Liver (tissue), 10 donors: ENCODE measurements at places on chromosomes 16 and 17. TPM values are rescaled to one million over a fixed set of nuclear protein-coding genes. Genes with fewer than 3 reads are reported as not detected.

The VPS25 gene
- total RNA-seq = 40.9 TPM

DNA sequence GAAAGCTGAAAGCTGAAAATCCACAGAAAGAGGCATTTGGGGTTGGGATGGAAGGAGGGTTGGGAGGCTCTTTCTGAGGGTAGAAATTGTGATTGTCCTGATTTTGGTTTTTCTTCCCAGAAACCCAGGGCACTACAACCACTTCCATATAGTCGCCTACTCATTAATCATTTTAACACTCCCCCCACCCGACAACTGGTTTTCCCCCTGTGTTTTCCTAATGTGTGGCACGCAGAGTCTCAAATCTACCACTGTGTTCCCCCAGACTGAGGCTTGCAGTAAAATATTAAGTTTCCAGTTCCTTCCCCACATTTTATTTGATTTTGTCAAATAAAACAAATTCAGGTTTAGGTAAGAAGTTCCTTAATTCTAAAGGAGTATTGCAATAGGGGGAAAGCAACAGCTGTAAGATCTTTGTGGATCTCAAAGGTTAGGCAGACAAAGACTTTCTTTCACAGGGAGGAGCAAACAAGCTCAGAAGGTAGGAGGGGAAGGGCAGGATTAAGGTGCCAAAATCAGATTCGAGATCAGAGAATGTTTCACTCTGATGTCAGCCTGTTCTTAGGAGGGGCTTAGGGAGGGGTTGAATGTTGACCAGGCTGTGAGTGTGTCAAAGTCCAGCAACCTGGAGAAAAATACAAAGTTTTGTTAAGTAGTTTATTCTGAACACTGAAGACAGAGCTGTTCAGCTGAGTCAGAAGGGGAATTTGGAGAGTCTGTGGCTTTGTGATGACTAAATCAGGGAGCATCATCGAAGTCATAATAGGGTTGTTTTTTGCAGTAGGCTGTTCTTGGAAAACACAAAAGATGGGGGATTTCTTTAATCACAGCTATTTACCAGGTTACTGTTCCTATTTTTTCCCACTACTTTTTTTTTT lies 3.6 kb downstream of the ZNF267 start:
- DNase-seq = no peak
- peaks cover 6% of the 10 kb centered on the region for H3K4me1 ChIP-seq
- H3K27ac ChIP-seq = peak overlapping the region; percentile 23
- peaks cover 4% of the 10 kb centered on the region for H3K36me3 ChIP-seq

The KCNJ18 gene
- total RNA-seq = not detected

The ARL5C gene
- total RNA-seq = not detected

The GSG1L gene
- total RNA-seq = not detected

DNA sequence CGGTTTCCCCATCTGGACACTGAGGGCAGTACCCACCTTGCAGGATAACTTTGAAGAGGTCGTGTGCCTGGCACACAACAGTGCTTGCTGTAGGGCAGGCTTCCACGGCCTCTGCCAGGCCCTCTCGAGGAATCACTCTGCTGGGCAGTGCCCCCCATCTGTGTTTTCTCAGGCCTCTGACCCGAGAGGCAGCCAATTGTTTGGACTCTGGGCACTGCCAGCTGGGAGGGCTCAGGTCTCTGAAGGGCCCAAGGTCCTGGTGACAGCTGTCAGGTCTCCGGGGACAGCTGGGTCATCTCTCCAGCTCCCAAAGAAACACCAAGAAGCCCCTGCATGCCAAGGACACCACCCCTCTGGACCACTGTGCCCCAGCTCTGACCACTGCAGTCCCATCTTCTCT lies 1.0 kb upstream of the RAB26 start:
- H3K27ac ChIP-seq = peak overlapping the region; percentile 90
- no peaks in the 10 kb centered on the region for H3K27me3 ChIP-seq
- no peak overlapping the region for H3K4me3 ChIP-seq
- H3K36me3 ChIP-seq = peaks cover 5% of the 10 kb centered on the region
- DNase-seq = no peak

DNA sequence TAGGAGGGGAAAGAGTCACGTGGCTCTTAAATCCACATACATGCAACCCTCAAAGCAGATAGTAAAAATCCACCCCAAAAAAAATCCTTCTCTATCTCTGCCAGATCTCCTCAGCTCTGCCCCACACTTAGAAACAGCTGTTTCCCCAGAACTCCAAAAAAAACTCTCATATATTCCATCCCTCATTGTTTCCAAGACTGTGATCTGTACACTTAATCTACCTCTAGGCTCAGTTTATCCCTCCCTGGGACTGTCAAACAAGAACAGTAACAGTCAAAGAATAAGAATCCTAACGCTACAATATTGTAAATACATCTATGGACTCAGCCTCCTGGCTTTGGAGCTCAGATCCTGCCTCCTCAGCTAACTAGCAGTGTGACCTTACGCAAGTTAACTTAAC lies 11.6 kb downstream of the CUEDC1 start:
- peaks cover 4% of the 10 kb centered on the region for H3K4me1 ChIP-seq
- no peaks in the 10 kb centered on the region for H3K36me3 ChIP-seq
- H3K27me3 ChIP-seq = no peaks in the 10 kb centered on the region
- H3K4me3 ChIP-seq = no peak overlapping the region

DNA sequence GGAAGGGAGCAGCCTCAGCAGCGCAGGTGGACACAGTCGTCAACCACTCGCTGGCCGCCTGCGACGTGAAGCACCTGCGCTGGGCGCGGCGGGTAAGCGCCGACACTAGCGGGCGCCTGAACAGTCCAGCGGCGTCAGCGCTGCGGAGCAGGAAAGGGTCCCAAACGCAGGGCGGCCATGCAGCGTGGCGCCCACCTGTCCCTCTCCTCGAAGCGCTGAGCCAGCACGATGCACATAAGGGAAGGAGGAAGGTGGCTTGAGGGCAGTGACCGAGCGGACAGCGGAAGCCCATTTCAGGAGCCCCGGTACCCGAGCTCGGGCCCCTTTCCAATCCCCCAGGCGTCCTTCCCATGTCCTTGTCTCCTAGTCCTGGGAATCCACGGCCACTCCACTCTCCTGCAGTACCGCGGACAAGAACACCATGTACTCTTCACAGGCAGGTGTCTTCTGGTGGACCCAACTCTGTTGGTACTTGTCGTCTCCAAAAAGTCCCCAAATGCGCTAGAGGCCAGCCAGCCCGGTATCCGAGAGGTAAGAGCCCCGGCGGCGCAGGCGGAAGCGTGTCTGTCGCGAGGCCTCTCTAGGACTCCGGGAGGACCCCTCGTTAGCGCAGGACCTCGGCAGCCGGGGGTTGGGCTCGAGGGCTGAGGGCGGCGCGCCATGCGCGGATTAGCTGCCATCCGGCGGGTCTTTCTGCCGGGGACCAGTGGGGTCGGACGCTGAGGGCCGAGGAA lies 14.4 kb downstream of the ZNF232 start:
- no peaks in the 10 kb centered on the region for H3K27me3 ChIP-seq
- no peaks in the 10 kb centered on the region for H3K36me3 ChIP-seq
- no peaks in the 10 kb centered on the region for H3K4me1 ChIP-seq
- peak overlapping the region; percentile 46 for H3K4me3 ChIP-seq
- no peak for DNase-seq

The KRT23 gene
- total RNA-seq = 1.3 TPM

- no peak overlapping the region for H3K27ac ChIP-seq
- H3K4me1 ChIP-seq = no peaks in the 10 kb centered on the region
- H3K36me3 ChIP-seq = no peaks in the 10 kb centered on the region
Measured at GRCh38 chr17:20983359-20983637, 59.5 kb downstream of the USP22 start.

The NUDT21 gene
- total RNA-seq = 43.9 TPM

GRCh38 chr16:65213866-65214595 lies 92.2 kb upstream of the CDH11 start:
- no peaks in the 10 kb centered on the region for H3K4me1 ChIP-seq
- H3K27me3 ChIP-seq = no peaks in the 10 kb centered on the region
- no peaks in the 10 kb centered on the region for H3K36me3 ChIP-seq
- H3K27ac ChIP-seq = no peak overlapping the region
- DNase-seq = no peak
- no peak overlapping the region for H3K4me3 ChIP-seq

GRCh38 chr16:83258366-83258928 lies 549.3 kb upstream of the HSBP1 start:
- no peak overlapping the region for H3K4me3 ChIP-seq
- no peak for DNase-seq
- no peaks in the 10 kb centered on the region for H3K27me3 ChIP-seq
- no peak overlapping the region for H3K27ac ChIP-seq
- H3K4me1 ChIP-seq = no peaks in the 10 kb centered on the region

The TAT gene
- total RNA-seq = 10.6 TPM

DNA sequence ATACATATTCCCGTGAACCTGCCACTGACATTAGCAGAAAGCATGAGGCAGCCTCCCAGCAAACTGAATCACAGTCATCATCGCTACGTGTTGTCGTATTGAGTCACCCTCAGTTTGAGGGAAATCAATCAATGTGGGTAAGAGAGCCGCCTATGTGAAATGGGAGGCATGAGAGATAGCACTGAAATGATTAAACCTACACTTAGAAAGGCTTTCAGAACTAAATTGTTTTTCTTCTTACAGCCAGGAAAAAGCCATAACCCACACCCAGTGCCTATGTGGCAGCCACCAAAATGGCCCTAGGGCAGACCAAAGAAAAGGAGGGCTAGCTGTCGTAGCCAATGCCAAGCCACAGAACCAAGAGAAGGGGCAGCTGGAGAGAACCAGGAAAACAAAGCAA lies 90.5 kb downstream of the ADAMTS18 start:
- H3K4me1 ChIP-seq = no peaks in the 10 kb centered on the region
- no peak overlapping the region for H3K27ac ChIP-seq
- no peak for DNase-seq
- H3K36me3 ChIP-seq = no peaks in the 10 kb centered on the region

DNA sequence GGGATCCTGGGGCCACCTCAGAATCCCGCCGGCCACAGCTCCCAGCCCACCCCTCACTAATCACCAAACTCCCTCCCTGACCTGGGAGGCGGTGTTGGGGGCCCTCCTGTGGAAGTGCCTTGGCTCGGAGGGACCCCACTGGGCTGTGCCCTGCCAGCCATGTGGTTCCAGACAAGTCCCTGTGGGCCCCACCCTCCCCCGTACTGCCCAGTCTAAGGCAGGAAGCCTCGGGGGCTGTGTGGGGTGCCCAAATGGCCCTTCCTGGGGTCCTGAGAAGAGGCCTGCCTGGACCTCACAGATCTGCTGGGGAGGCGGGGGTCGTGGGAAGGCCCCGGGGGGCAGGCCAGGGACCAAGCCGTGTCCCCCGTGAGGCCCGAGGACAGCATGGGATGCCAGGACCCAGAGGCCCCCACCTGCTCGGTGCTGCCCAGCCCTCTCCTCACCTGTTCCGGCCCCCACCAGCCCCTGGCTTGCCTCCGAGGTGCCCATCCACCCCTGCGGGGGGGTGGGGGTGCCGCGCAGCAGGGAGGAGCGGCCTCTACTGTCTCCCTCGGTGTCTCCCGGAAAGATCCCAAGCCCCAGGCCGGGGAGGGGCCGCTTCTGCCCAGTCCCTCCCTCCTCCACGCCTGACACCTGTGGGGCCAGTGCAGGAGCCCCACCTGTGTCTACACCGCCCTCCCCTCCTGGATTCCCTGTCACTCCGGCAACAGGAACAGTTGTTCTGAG lies 9.3 kb upstream of the KREMEN2 start:
- no peak overlapping the region for H3K27ac ChIP-seq
- H3K36me3 ChIP-seq = no peaks in the 10 kb centered on the region
- no peaks in the 10 kb centered on the region for H3K27me3 ChIP-seq
- H3K4me1 ChIP-seq = no peaks in the 10 kb centered on the region
- no peak for DNase-seq

The PRR29 gene
- total RNA-seq = 0.14 TPM

DNA sequence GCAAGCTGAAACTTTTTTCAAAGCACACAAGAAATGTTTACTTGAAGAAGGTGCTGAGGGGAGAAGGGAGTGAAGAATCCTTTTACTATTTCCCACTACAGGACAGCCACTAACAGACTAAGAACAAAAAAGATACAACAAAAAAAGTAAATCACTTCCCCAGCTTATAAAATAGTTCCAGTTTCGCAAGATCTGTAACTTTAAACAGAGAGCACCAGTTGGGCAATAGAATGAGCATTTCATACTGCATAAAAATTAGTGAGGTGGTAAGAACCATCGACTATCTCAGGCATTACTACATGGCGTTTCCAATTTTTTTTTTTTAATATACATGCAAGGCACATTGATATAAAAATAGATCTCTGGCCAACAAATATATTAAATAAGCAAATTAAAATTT lies 11.1 kb downstream of the CRYBA1 start:
- H3K27me3 ChIP-seq = no peaks in the 10 kb centered on the region
- no peak overlapping the region for H3K27ac ChIP-seq
- no peaks in the 10 kb centered on the region for H3K4me1 ChIP-seq
- H3K36me3 ChIP-seq = peaks cover 27% of the 10 kb centered on the region
- H3K4me3 ChIP-seq = no peak overlapping the region

DNA sequence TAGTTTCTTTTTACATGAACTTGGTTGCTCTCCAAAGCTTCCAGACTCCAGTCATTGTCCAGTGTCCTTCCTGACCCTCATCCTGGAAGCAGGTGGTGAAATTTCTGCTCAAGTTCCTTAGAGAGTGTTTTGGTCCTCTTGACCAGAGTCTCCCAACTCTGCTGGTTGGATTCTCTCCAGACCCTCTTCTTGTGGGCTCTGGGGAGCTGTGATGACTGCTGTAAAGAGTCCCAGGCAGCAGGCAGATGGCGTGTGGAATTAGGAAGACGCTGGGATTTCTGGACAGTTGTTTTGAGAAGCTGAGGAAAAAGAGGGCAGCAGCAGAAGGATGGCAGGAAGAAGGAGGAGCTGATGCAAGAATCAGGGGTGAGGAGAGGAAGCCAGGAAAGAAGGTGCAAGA lies 1.6 kb upstream of the SEZ6 start:
- peaks cover 8% of the 10 kb centered on the region for H3K27me3 ChIP-seq
- no peak overlapping the region for H3K27ac ChIP-seq
- H3K4me1 ChIP-seq = peaks cover 3% of the 10 kb centered on the region
- H3K36me3 ChIP-seq = no peaks in the 10 kb centered on the region
- no peak for DNase-seq
- no peak overlapping the region for H3K4me3 ChIP-seq

DNA sequence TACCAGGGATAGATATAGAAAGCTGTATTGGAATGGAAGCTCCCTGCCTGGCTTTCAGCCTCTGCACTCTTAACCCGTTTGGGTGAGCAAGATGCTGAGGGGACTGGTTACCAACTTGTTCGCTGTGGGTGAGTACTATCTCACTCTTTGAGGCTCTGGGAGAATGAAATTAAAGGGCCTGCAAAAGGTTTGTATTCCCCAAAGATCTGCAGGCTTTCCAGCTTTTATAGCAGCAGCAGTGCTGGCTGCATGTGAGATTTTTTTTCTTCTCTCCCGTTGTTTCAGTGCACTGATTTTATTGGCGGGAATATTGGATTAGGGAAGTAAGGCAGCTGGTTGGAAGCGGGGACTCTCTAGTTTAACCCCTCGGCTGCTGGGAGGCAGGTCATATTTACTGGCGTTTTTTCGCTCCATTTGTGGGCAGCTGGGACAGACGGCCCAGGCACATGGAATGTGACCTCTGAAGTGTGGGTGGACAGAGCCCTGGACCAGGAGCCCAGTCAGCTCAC lies 30.9 kb downstream of the C17orf75 start:
- no peak for DNase-seq
- H3K4me1 ChIP-seq = no peaks in the 10 kb centered on the region

- no peak overlapping the region for H3K27ac ChIP-seq
- no peaks in the 10 kb centered on the region for H3K36me3 ChIP-seq
- H3K4me3 ChIP-seq = no peak overlapping the region
- no peaks in the 10 kb centered on the region for H3K27me3 ChIP-seq
- H3K4me1 ChIP-seq = peaks cover 3% of the 10 kb centered on the region
Measured at GRCh38 chr17:79704691-79705090, 26.1 kb upstream of the ENPP7 start.
